Cardiac muscle cell (in vitro differentiated cells and primary cell): ENCODE measurements at places on chromosomes 5 and 9. TPM values are rescaled to one million over a fixed set of nuclear protein-coding genes. Genes with fewer than 3 reads are reported as not detected.

The PARP8 gene
- polyA plus RNA-seq: 19.8 and 25.4 TPM in 2 replicates

The MARVELD2 gene
- 4.9 TPM in 2 replicates for polyA plus RNA-seq

The PCDHGA1 gene
- 0.40 and 1.2 TPM in 2 replicates for polyA plus RNA-seq

The TNFAIP8 gene
- polyA plus RNA-seq: 24.9 and 29.0 TPM in 2 replicates
